Stimulated activated CD4-positive, alpha-beta T cell treated with anti-CD3 and anti-CD28 coated beads, TNF-alpha, amount 100 ng/mL, for 4 hours (primary cell): ENCODE measurements at places on chromosomes 12 and 14.

GRCh38 chr14:71460091-71460490, 472.1 kb upstream of the RGS6 start:
- DNase-seq: no peak

GRCh38 chr12:108075561-108075960, 53.5 kb upstream of the WSCD2 start:
- no peak for DNase-seq

DNA sequence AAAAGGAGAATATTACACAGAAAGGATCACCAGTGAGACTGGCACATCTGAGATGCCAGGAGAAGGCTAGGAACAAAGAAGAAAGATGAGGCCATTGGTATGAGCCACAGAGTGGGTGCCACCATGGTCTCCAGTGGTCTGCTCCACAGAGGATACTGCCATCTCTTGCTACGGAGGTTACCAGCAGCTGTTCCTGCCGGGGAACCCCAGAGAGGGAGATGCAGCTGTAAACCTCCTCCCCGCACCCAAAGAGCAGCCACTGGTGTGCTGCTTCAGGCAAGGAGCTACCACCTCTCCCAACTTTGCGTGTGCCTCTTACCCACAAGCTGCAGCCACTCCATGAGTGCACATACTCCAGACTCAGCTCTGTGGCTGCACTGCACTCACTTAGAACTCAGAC, 201.5 kb upstream of the RTL1 start:
- DNase-seq: no peak

DNA sequence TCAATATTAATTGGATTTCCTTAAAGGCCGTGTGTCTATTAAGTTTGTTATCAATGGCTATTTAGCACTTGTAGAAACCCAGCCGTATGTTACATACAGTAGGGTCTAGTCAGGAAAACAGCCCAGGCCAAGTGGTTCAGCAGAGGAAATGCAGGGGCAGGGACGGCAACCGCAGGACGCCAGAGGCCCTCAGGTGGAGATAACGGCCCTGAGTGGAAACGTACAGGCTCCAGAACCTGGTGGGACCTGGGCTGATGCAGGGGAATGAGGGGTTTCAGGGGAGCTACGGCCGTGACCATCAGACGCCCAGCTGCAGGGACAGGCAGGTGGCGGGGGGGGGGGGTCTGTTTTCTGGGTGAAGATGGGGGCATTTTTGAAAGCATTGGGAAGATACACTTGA, 3.7 kb upstream of the ANKLE2 start:
- no peak for DNase-seq

DNA sequence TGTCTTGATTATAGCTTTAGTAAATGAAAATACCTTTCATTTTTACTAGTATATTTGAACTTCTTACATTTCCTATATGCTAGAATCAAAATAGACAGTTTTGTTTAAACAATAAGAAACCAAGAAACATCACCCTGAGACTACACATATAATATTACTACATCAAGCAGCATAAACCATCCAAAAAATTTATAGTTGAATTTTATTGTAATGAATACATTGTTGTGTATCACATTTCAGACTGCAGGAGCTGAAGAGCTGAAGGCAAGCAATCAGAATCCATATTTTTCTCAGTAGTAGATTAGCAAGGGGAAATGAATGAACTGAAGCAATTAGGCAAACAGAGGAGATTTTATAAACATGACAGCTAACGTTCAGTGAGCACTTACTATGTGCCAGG, 379.2 kb downstream of the BTG1 start:
- DNase-seq: no peak

GRCh38 chr12:101694986-101695385, 2.5 kb upstream of the CHPT1 start:
- no peak for DNase-seq

GRCh38 chr14:91111443-91111842, 2.4 kb upstream of the DGLUCY start:
- no peak for DNase-seq

- DNase-seq: no peak
Observed at GRCh38 chr12:95201056-95201670, 16.1 kb downstream of the FGD6 start.

- no peak for DNase-seq
Observed at GRCh38 chr12:117818400-117818799, 150.4 kb downstream of the KSR2 start.

- no peak for DNase-seq
Observed at GRCh38 chr12:117872546-117873169, 96.1 kb downstream of the KSR2 start.

- DNase-seq: peak; percentile 52
Observed at GRCh38 chr12:47904713-47905709, at the start of gene VDR. Gene VDR, minus strand, starts transcription at chr12:47904994. Its CDS starts 25,881 bp downstream, at chr12:47879113.

- DNase-seq: no peak
Observed at GRCh38 chr14:37720131-37720530, 124.7 kb downstream of the TTC6 start.

GRCh38 chr12:69913526-69913925, 88.5 kb downstream of the MYRFL start:
- no peak for DNase-seq

GRCh38 chr12:119011231-119011630, 29.9 kb downstream of the SRRM4 start:
- DNase-seq: no peak

GRCh38 chr14:52926953-52927352, 23.9 kb downstream of the FERMT2 start:
- no peak for DNase-seq

DNA sequence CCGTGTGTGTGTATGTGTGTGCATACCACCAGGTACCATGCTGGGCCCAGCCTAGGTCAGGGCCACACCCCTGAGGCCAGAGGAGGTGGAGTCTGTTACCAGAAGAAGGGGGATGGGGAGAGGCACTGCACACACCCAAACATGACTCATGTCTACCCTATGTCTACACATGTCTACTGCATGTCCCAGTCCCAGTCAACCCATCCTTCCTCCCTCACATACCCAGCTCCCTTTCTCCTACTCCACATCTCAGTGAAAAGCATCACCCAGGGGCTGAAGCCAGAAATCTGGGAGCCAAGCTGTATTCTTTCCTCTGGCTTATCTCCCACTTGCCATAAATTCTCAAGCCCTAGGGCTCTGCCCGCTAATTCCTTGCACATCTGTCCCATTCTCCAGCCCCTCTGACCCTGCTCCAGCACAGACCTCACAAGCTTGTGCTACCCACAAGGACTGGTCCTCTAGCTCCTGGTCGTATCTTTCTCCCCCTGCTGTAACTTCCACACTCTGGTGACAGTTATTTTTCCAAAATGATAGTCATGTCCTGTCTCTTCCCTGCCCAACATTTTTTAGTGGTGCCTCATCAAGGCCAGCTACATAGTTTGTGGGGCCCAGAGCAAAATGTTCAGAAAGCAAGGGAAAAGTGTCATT, 18.0 kb upstream of the APPL2 start:
- DNase-seq: no peak

DNA sequence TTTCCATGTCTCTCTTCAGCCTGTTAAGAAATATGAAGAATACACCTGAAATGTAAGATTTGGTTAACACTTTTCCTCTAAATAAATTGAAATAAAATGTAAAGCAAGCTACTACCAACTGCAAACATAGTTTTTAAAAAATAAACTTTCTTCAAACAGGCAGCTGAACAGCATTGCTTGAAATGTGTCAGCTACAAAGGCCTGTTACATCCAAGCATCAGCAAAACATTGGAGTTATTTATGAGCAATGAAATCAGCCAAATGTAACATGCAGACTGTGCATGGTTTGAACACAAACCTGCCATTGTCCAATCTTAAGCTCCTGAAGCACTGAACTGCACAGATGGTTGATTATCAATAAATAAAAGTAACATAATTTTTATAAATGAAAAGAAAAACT, 291.3 kb downstream of the ACSS3 start:
- DNase-seq: no peak

- peak; percentile 43 for DNase-seq
Observed at GRCh38 chr14:68627868-68628604, 164.8 kb downstream of the ZFP36L1 start.

- DNase-seq: no peak
Observed at GRCh38 chr12:56086096-56086495, 6.1 kb downstream of the ERBB3 start.

- DNase-seq: no peak
Observed at GRCh38 chr12:2051700-2052621, 826 bp upstream of the CACNA1C start.

DNA sequence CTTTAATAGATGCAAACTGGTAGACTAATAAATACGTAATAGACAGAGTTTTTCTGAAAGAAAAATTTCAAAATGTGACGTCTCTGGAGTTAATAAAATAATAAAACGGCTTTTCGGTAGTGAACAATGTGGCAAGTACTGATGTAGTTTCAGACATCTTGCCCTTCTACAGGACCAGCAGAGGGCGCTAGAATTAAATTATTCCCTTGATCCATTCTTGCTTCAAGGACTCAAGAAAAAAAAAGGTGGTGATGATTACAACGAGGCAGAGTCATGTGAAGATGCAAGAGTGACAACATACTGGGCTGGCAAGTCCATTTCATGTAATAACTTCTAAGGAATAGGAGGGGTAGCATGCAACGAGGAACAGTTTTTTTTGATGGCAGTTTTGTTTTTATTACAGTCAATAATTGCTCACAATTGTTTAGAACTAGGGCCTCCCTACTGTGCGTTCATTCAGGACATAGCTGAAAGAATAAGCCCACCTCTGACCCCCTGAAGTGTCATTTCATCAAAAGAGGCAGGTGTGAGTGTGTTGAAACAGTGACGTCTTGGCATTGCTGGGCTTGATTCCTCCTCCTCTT, 101.0 kb upstream of the GZMB start:
- no peak for DNase-seq

GRCh38 chr12:118332511-118332910, 40.2 kb downstream of the TAOK3 start:
- DNase-seq: no peak

GRCh38 chr12:98492580-98493140, 22.7 kb upstream of the TMPO start:
- no peak for DNase-seq

DNA sequence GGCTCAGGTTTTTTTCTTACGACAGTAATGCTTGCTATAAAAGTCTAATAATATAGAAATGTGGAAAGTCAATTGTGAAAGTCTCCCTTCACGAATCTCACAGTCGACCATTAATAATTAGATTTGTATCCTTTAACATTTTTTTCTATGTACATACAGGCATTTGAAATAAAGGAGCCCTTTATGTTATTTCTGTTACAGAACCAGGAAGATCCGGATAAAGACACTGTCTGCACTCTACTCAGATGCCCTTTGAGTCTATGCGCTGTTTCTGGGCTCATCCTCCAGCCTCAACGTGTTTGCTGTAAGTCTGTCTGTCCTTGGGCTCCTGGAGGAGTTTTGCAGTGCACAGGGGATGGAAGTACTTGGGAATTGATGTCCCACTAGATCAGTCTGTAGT, 212.2 kb upstream of the ATP2B1 start:
- no peak for DNase-seq

DNA sequence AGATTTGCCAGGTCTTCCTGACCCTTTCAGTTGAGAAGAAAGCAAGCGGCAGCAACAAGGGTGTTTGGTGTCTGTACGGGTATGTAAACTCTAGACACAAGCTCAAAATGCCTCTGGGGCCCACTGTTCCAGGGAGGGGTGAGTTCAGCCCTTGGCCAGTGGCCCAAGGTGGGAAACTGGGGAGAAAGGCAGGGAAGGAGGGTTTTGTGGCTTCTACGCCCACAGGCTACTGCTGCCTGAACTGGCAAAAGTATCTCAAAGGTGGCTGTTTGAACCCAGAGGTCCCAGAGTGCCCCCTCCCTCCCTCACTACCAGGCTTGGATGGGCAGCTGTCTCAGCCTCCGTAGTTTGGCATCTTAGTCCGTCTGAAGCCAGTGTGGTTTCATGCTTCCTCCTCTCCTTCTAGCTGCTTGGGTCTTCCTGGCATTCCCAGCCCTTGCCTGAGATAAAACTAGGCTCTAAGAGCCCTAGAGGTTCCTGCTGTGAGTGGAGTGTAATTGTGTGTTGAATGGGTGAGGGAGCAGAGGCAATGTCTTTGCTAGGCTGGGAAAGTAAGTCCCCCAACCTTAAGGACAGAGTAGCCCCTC, 5.5 kb downstream of the HOXC5 start:
- no peak for DNase-seq

DNA sequence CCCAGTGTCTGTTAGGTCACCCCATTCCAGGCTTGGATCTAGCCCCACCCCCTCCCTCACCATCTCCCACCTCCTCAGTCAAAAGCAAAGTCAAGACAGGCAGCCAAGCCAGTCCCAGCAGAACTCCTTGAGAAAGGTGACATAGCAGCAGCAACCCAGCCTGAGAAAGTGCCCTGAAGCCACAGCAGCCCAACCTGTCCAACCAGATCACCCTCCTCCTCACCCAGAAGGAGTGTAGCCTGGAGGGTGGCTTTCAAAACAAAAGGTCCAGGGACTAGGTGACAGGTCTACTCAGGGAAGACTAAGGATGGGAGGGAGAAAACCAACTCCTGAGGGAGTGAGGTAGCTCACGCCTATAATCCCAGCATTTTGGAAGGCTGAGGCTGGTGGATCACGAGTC, 5.2 kb downstream of the RAB15 start:
- no peak for DNase-seq

DNA sequence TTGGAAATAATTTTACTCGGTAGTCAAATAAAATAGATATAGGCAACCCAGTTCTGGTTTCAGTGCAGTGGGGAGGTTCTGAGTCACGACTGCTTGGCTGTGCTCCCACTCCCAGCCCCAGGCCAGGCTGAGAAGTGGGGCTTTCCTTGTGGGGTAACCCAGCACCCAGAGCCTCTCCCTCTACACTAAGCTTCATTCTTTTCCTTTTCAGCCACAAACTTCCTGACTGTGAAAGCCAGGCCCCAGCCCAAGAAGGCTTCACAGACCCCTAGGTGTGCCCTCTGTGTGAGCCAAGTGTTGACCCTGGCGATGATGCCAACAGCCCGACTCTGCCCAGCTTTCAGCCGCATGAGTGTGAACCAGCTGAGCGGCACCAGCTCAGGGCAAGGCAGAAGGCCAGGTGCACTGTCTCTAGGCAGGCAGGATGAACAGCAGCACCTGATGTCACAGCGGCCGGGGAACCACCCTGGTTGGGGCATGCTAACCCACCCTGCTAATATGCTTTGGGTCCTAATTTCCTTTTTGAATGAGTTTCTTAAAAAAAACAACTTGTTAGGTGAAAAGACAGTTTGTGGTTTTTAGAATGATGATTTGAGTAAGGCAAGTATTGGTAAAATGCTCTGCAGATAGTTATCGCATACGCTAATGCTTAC, 42.2 kb upstream of the ATP23 start:
- peak; percentile 58 for DNase-seq

DNA sequence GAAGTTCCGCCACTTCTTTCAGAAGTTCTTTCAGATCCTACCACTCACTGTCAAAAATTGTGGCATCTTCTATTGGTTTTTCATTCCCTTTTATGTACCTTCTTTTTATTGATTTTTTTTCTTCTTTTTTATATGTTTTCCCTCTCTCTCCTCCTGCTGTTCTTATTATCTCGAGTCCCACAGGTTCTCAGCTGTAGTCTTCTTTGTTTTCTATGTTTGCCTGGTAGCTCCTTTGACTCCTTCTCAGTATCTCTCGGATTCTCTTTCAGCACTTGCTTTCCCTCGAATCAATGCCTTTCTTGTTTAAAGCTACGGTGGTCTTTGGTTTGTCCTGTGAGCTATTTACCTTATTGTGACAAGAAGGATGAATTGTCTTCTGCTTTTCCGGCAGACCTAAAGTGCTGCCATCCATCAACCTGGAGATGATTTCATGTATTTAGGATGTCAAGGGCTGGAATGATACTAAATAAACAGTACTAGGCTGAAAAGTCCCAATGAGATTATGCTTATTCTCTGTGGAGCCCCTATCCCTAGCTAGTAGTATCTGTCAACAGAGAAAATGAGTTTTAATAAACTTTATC, 541.7 kb downstream of the NOVA1 start:
- no peak for DNase-seq
